ENCODE measurements at places on chromosomes 4 and X.

DNA sequence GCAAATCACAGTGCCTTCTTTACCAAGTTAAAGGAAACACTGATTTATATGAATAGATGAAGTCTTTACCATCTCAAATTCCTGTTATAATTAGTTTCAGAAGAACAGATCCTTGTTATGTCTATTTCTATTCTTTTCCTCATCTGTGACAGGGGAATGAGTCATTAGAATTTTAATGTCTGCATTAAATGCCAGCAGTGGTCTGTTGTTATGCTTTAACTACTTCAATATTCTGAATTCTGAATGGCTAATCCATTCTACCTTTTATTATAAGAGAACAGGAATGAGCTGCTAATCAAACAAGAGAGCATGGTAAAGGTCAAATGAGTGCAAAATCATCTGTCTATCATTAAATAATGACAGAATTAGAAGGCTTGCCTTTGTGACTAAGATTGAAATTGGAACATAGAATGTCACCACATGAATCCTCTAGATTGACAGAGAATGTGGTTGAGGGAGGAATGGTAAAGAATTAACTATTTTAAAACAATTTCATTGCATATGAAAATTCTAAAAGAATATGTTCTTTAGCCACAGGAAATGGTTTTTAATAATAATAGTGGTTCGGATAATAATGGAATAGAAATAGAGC lies 935.5 kb downstream of the ADGRL3 start:
- DNase-seq = no peak

DNA sequence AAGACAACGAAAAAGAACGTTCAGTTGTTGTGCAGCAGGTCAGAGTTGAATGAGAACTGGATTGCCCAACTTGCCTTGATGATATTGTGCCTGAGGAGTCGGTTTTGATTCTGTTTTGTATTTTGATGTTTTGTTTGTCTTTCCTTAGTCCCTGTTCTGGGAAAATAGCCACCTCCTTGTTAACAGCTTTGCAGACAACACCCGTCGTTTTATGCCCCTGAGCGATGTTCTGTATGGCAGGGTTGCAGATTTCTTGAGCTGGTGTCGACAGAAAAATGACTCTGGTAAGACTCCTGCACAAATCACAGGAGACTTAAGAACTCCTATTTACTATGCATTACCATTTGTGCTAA lies 4.5 kb downstream of the BST1 start:
- DNase-seq = no peak

DNA sequence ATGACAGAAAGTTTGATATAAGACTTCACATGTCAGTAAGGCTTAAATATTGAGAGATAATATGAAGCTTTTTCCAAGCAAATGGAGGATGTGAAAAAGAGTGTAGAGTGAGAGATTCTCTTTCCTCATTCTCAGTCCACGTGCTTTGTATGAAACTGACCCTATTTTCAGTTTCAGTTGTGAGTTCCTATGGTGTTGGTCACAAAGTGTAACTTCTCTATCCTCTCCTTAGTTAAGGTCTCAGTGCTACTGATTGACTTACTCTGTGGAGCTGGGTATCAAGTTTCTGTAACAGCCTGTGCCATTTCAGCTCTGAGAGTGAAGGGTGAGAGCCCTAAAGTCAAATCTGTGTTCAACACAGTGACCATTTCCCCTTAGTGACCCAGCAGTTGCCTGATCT lies 277.2 kb downstream of the EPHA5 start:
- no peak for DNase-seq

DNA sequence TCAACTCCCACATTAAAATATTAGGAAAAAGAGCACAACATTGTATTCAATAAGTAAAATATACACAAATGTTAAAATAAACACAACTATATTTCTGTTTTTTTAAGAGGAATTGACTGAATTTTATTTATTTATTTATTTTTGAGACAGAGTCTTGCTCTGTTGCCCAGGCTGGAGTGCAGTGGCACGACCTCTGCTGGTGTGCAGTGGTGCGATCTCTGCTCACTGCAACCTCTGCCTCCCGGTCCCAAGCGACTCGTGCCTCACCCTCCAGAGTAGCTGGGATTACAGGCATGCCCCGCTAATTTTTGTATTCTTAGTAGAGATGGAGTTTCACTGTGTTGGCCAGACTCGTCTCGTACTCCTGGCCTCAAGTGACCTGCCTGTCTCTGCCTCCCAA lies 31.4 kb downstream of the TEX13A start:
- no peak for DNase-seq

GRCh38 chrX:84187533-84188319 lies at the start of gene RPS6KA6:
TSS of gene RPS6KA6 (minus strand) at chrX:84188199. CDS start at chrX:84187899, 300 bp downstream.
- peak; percentile 17 for DNase-seq

- no peak for DNase-seq
Measured at GRCh38 chr4:183858011-183858615, 47.0 kb upstream of the STOX2 start.

GRCh38 chrX:79147477-79147876 lies 3.0 kb downstream of the GPR174 start:
- no peak for DNase-seq

DNA sequence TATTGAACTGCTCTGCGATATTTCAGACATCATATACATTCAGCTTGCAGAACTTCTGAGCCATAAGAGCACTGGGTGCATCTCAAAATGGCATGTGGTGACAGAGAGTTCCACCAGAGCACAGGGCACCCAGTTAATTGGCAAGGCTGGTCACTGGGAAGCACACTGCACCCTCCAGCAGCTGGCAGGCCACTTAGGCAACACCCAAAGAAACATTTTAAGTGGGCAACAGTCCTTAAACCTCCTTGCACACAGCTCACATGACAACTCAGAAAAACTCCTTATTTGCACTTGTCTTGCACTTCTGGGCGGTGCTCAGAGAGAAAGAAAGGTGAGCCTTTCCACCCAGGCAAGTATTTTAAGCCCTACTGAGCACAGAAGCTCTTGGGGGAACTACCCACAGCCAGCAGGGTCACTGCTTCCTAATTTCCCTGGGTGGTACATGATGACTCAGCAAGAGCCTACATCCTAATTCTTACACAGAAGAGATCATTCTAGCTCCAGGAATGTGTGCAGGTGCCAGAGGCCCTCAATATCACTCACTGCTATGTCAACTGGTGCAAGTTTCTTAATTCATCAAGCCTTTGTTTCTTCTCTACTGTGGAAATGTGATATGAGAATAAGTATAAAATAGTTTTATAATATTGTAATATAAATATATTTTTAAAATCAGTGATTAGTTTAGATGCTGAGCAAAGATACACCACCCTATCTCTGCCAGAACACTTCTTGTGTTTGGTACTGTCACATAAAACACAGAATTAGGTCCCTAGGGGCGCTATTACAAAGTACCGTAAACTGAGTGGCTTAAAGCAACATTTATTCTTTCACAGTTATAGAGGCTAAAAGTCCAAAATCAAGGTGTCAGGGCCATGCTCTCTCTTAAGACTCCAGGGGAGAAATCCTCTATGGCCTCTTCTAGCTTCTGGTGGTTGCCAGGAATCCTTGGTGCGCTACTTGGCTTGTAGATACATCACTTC lies 155.1 kb upstream of the PPARGC1A start:
- DNase-seq = no peak

DNA sequence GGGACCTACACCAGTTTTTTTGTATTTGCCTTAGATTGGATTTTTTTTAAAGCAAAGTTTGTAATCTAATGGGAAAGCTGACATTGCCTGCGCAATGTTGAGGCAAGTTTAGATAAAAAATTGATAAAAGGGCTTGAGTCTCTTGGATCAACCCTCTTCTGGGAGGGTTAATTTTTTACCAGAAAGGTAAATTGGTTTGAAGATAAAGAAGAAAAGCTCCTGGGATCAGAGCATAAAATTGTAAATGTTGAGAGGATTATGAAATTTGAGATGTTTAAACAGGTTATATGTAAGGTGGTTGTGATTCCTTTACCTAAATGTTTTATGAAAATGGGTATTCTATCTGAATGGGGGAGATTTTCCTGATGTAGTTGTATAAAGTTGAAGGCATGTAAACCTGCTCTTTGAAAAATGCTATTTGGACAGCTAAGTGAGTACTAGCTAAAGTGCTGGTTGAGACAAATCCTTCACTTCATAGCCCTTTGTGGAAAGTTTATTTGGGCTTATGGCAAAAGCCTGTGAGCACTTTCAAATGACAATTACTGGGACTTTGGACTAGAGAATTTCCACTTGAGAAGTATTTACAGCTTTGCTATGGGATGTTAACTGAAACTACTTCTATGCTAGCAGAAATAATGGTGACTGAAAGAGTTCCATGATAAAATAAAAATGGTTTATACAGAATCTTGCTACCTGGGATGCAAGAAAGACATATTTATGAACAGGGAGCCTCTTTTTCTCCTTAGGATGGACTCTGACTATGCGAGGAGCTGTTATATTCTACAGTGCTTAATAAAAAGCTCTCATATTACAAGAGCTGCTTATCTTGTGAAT lies 56.2 kb downstream of the UGT2B10 start:
- DNase-seq = no peak

DNA sequence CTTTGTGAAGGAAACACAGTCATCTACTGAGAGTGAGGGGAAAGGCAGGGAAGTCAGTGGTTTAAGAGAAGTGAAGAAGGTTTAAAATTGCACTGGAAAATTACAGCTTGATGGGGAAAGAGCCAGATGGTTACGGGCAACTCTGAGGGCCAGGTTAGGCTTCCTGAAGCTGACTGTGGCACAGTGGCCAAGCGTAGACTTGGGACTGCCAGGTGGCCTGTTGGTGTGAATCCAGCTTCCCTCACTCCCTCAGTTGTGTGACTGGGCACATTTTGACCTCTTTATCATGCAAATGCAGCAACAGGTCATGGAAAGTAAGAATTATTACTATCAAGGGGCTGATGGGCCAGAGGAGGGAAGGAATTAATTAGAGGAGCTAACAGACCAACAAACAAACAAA lies 390.1 kb downstream of the UNC5C start:
- no peak for DNase-seq

- peak; percentile 4 for DNase-seq
Measured at GRCh38 chr4:114378305-114378903, 220.2 kb upstream of the UGT8 start.

GRCh38 chr4:150131581-150132228 lies 53.5 kb downstream of the DCLK2 start:
- DNase-seq = no peak

GRCh38 chr4:169657470-169658107 lies 37.2 kb downstream of the CLCN3 start:
- no peak for DNase-seq

GRCh38 chr4:110631584-110632505 lies 9.0 kb upstream of the PITX2 start:
- peak; percentile 82 for DNase-seq

DNA sequence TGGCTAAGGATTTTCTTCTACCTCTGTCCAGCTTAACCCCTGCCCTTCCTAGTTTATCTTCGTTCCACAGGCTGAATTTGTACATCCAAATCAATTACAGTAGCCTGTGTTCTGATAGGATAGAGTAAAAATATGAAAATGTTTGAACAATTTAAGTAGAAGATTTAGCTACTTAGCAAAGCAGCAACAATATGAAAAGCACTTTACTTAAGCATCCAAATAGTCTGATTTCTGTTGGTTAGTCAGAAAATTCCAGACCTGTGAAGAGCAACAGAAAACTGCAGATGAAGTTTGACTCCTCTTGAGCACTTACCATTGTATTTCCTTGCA lies 2.0 kb downstream of the ARSJ start:
- DNase-seq = no peak

- DNase-seq = no peak
Measured at GRCh38 chr4:162131256-162131655, 32.5 kb downstream of the FSTL5 start.

DNA sequence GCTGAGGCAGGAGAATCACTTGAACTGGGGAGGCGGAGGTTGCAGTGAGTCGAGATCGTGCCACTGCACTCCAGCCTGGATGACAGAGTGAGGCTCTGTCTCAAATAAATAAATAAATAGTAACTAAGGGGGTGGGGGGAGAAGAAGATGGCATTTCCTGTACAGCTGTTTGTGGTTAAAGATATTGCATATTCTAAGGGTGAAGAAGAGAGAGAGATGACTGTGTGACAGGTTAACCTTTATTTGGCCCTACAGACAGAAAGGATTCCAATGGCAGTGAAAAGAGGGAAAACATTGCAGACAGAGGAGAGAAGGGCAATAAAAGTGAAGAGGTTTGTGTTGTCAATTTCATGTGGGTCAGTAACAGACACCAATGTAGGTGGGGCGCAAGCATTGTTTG lies 9.4 kb downstream of the TASL start:
- no peak for DNase-seq

- no peak for DNase-seq
Measured at GRCh38 chrX:65643531-65644052, 23.9 kb upstream of the MSN start.

DNA sequence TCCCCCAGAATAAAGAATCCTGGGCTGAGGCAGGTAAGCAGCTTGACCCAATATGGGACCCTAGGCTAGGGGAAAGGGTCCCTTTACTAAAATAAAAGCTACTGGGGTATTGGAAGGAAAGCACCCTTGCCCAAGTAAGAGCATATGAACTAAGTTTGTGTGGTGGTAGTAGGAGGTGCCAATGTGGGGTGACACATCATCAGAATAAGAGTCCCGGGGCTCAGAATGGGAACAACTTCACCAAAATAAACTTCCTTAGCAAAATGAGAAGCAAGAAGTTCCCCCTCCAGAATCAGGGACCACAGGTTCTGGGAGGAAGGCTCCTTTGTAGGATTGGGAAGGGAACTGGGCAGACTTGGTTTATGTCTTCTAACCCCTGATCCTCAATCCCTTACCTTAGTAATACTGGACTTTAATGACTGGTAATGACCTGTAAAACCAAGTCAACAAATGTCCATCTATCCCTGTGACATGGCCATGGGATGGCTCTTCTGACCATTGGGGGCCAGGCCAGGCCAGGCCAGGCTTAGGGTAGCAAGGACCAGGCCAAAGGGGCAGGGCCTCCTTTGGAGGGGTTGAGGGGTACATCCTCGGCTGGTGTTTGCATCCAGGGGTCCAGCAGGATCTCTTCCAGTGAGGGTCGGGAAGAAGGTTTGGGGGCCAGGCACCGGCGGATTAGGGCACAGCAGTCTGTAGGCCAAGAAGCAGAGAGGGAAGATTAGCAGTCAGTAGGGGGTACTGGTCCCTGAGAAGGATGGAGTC lies 2.3 kb upstream of the SLC35A2 start:
- no peak for DNase-seq

GRCh38 chrX:133403984-133404383 lies 11.3 kb downstream of the GPC4 start:
- DNase-seq = no peak

DNA sequence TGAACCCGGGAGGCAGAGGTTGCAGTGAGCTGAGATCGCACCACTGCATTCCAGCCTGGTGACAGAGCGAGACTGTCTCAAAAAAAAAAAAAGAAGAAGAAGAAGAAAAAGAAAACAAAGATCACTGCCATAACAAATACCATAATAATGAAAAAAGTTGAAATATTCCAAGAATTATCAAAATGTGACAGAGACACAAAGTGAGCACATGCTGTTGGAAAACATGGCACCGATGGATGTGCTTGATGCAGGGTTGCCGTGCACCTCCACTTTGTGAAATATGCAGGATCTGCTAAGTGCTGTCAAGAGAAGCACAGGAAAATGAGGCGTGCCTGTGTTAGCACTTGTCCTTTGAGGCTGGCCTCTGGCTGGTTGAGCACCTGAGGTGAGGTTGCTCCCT lies 133.3 kb downstream of the STK32B start:
- no peak for DNase-seq

Data from A549 (cell line).